Body of pancreas (tissue), 4 donors: ENCODE measurements at places on chromosomes 7 and 10.

DNA sequence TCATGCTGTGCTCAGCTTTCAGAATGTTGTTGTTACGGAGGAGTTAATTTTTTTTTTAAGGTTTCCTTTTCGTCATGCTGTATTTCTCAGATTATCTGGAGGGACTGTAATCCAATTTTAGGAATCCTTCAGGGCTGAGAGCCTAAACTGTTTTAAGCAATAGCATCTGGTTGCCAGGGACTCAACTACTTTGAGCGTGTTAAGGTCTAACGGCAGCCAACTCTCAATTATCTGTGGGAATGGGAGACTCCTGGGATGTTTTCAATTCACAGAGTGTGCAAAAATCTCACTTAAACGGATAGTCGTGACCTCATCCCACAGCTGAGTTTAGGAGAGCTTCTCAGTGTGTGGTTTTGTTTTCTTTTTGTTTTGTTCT lies 291.7 kb downstream of the AUTS2 start:
- no peak for DNase-seq

DNA sequence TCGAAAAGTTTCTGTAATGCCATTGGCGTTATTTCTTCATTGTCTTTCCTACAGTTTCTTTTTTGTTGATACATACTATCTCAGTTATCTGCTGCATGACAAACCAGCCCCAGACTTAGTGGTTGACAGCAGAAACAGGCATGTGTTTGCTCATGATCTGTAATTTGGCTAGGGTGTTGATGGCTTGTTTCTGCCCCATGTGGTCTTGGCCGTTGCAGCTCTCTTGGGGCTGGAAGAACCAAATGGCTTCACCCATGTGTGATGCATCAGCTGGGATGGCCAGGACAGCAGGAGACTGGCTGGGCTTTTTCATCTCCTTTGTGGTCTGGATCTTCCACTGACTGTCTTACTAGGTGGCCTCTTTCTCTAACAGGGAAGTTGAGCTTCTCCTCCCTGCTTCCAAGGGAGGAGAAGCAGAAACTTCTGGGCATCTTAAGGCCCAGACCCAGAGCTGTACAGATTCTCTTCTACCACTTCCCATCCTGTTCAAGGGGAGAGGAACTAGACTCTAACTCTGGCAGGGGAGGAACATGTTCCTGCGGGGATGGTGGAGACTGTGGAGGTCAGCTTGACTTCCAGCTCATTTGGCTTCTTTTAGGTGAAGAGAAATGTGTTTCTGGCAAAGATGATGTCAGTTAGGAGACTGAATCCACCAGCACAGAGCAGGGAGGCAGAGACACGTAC lies 89.3 kb downstream of the FANK1 start:
- DNase-seq = no peak

GRCh38 chr7:132545756-132546155 lies 30.5 kb downstream of the PLXNA4 start:
- DNase-seq = no peak

DNA sequence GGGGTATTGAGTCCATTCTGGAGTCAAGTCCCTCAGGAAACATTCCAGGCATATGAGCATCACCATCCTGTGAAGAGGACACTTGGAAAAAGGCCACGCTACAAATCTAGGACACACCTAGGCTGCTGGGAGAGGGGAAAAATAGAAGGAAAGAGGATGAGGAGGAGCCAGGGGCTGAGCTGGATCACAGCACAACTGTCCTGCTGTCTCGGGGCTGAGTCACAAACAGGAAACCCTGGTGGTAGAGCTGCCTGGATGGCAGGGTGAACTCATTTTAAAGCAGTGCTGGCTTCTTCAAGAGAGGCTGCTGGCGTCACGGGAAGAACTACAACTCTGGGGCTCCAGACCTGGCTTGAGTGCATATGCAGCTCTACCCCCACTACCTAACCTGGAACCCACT lies 151.5 kb downstream of the RNF216 start:
- no peak for DNase-seq

DNA sequence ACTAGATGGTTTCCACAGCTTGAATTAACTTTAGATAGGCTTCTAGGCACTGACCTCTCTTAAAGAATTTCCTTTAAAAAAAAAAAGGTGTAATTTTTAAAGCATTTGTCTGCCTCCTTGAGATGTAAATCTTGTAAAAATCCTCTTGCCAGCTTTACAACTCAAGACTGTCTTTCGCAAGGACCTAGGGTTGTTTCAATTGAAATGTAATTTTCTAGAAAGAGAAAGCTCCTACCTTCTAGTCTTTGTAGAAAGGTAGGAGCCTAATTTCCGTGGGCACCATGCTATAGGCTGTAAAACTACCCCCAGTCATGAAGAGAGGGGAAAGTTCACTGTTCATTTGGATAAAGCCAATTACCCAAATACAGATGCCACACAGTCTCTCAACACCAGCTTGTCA lies 228.8 kb upstream of the TMEM229A start:
- DNase-seq = no peak

GRCh38 chr7:92874567-92874966 lies 38.2 kb upstream of the CDK6 start:
- no peak for DNase-seq

GRCh38 chr10:33155720-33156638 lies 178.5 kb downstream of the NRP1 start:
- peak; percentile 42 for DNase-seq

- DNase-seq = peak; percentile 57
These were observed 23.6 kb downstream of the GNA12 start for GRCh38 chr7:2820508-2820934.

GRCh38 chr10:79096514-79096913 lies 27.7 kb downstream of the ZMIZ1 start:
- no peak for DNase-seq

- no peak for DNase-seq
These were observed at the start of gene MCMBP for GRCh38 chr10:119872610-119872859. Gene MCMBP (minus strand): TSS chr10:119872843. CDS start chr10:119872584, 259 bp downstream.

DNA sequence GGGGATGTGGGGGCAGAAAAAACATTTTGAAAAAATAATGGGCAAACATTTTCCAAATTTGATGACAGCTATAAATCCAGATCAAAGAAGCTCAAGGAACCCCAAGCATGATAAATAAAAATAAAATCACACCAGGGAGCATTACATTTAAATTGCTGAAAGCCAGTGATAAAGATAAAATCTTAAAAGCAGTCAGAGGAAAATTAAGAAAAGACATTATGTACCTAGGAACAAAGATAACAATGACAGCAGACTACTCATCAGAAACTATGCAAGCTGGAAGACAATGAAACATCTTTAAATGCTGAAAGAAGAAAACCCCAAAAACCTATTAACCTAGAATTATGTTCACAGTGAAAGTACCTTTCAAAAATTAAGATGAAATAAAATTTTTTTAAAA lies 23.3 kb downstream of the NEUROG3 start:
- no peak for DNase-seq

DNA sequence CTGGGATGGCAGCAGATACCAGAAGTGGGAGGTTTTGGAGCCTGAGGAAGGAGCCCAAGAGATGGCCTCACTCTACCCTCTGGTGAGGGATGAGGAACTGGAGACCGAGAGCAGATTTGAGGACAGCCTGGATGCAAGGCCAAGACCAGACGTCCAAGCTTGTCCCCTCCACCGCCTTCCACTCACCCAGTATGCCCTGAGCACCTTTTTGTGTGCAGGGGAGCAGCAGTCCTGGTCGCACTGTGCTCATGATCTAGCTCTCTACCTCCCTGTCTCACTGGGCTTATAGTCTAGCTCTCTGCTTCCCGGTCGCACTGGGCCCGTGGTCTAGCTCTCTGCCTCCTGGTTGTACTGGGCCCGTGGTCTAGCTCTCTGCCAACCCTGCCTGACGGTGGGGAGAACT lies 33.6 kb upstream of the CHST15 start:
- DNase-seq = no peak

GRCh38 chr10:58237014-58237834 lies 30.5 kb downstream of the IPMK start:
- no peak for DNase-seq

- DNase-seq = no peak
These were observed 19.8 kb downstream of the KBTBD2 start for GRCh38 chr7:32871624-32872371.

DNA sequence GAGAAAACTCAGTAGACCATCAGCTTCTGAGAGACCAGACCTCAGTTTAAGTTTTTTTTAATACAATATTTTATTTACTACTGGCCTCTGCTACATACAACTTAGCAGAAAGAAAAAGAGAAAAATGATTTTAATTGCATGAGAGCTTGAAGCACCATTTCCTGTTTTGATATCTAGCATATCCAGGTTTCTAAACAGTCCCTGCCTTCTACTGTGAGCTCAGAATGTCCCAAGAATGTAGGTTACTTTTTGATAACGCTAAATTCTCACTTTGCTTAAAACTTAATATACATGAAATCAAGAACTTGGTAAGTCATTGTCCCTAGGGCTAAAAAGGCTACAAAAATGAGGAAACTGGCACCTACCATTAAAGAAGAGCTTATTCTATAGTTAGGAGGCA lies 7.0 kb downstream of the TMEM243 start:
- no peak for DNase-seq

- no peak for DNase-seq
These were observed 43.2 kb upstream of the LRGUK start for GRCh38 chr7:134083766-134084487.

- no peak for DNase-seq
These were observed 22.7 kb downstream of the OGDHL start for GRCh38 chr10:49739426-49739825.

- peak; percentile 85 for DNase-seq
These were observed 324.2 kb upstream of the ZMIZ1 start for GRCh38 chr10:78744491-78745090.

GRCh38 chr10:110150046-110150445 lies 57.4 kb upstream of the MXI1 start:
- DNase-seq = no peak

GRCh38 chr7:38584443-38585210 lies 46.5 kb downstream of the AMPH start:
- DNase-seq = peak; percentile 18

DNA sequence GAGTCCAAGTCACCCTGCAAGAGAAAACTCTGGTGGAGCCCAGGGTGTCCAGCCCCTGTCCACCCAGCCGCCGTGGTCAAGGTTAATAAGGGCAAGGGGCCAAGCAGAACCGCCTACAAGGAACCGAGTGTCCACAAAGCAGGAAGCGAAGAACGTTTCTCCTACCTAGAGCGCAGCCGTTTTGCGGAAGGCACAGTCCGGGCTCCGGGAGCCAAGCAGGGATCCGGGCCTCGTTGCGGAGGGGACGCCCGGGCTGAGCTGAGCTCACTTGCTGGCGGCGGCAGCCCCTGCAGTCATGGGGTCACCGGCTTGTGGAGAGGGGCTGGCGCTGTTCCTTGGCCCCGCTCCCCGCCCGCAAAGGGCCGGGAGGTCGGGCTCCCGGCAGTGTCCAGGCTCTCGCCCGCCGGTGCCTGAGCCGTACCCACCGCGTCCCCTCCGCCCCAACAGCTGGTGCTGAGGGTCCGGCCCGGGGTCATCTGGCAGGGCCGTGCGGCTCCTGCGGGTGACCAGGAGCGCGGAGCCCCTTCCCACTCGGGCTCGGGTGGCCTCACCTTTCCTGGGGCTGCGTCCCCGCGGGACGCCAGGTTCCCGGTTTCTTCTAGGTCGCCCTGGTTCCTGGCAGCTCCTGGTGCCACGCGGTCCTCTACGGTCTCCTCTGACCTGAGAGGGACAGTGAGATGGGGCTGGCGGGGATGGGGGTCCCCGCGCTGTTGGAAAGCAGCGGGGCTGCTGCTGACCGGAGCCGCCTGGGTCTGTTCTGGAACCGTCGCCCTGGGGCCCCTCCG lies 14.0 kb upstream of the ZNF273 start:
- peak; percentile 63 for DNase-seq

DNA sequence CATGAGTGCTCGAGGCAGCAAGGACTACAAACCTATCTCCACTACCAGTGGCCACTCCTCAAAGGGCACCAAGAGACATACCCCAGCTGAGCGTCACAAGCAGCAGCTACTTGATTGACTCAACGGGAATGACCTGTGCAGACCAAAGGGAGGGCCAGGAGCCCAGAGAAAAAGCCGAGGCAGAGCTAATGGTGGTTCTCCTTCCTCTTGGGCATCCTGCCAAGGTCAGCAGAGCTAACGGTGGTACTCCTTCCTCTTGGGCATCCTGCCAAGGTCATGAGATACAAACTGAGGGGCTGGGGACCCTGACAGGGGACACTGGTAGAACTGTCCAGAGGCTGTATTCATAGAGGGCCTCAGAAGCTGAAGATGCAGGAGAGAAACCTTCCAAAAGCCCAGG lies 60.4 kb downstream of the FAM53B start:
- DNase-seq = no peak

DNA sequence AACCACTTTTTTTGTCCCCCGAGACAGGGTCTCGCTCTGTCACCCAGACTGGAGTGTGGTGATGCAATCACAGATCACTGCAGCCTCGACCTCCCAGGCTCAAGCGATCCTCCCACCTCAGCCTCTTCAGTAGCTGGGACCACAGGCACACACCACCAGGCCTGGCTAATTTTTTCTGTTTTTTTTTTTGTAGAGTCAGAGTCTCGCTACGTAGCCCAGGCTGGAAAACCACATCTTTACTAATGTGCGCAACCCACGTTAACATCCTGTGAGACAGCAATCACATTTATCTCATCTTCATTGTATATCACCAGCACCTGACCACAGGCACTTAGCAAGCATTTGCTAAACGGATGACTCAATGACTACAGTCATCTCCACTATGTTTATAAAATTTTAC lies 77.8 kb upstream of the ATP6V0A4 start:
- no peak for DNase-seq

GRCh38 chr7:72266771-72267170 lies 145.4 kb downstream of the CALN1 start:
- DNase-seq = no peak

DNA sequence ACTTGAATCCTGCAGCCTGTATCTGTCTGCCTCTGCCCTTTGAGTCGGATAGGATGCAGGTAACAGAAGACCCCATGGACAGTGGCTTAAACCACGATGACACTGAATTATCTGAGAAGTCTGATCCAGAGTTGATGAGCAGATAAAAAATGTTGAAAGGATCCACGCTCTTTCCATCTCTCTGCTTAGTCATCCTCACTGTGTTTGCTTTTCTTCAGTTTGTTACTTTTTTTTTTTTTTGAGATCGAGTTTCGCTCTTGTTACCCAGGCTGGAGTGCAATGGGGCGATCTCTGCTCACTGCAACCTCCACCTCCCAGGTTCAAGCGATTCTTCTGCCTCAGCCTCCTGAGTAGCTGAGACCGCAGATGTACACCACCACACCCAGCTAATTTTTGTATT lies 36.9 kb upstream of the GOLGA7B start:
- no peak for DNase-seq

- no peak for DNase-seq
These were observed 517.1 kb downstream of the RPS24 start for GRCh38 chr10:78550716-78551115.
